AG09309 (cell line): ENCODE measurements at places on chromosomes 11 and 22.
A peak's percentile ranks its signal among the peaks of the same experiment; 100 is the strongest.

DNA sequence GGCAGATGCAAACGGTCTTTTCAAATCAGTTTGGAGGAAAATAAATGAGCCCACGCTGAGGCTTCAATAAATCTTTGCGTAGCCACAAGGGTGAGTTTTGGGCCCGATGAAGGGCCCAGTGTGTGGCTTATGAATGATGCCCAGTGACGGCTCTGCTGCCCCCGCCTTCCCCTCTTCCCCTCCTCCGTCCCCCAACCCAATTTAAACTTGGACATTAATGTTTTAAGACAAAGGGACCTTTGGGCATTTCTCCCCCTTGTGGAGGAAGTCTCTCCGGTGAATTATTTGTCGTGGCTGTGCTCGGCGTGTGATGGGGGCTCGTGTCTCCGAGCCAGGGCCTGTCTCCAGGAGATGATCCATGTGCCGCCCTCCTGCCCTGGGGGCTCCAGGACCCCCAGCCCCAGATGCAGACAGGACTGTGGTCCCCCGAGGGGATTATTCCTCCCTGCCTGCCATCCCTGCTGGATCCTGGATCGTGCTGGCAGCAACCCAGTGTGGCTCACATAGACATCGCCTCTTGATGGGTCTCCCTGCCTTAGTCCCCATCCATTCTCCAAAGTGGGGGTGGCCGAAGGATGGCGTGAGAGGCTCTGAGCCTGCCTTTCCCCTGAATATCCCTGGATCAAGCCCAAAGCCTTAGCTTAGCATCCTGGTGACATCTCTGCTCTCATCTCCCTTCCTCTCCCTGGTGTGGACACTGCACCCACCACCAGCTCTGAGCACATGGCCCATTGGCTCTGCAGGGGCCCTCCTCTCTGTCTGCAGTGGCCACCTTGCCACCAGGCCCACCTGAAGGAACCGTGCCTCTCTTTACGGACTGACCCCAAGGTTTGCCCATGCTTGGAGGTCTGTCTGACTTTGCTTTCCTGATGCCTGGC lies 56.4 kb downstream of the SMIM38 start:
- DNase-seq = no peak

DNA sequence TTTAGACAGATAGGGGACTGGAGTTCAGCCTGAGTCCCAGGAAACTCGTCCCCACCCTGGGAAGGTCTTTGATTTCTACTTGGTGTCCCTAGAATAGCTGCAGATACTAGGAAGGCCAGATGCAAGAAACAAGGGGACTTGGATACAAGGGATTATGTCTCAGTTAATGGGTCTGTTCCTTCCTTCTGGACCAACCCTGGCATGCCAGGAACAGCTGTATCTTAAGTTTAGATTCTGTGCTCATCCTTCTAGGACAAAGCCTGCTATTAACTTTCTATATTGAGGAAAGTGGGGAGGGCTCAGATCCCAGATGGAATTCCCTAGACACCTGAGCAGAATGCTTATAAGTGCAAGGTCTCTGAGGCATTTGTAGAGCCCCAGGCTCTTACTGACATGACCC lies 3.9 kb upstream of the OR52M1 start:
- DNase-seq = no peak

DNA sequence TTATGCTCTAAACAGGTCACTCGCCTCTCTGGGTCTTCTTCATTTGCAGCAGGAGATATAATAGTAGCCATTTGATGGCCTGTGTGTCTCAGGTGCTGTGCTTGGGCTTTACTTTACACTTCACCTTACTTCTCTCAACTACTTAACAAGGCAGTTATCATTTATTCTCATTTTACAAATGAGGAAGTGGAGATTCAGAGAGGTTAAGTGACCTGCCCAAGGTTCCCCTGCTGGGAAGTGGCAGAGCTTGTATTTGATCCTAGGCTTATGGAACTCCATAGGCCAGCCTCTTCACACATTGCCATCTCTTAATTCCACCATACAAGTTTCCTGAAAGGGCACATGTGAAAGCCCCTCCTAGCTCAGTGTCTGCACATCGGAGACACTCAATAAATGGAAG lies 30.4 kb downstream of the FAM181B start:
- DNase-seq = no peak

GRCh38 chr11:63937713-63938478 lies 906 bp upstream of the NAA40 start:
- no peak for DNase-seq

DNA sequence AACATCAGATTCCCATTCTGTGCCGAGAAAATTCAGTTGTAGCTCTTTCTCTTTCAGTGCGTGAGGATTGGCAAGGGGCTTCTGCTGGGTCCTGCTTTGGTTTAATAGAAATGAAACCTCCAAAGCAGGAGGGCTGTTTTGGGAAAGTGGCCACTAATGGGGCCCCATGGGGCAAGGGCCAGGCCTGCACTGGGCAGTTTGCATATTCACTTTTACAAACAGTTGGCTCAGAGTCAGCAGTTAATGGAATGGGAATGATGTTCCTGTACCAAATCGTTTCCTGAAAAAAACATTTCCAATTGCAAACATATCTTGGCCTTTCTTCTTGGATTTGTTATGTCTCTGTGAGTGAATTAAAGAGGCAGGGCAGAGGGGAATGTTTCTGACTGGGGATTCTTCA lies 92.1 kb downstream of the PARVA start:
- DNase-seq = no peak

GRCh38 chr11:72662036-72662435 lies 12.2 kb downstream of the PDE2A start:
- no peak for DNase-seq

- DNase-seq = no peak
Observed at GRCh38 chr11:45922425-45923082, at the start of gene LARGE2. TSS of gene LARGE2 (plus strand) at chr11:45922656. CDS start at chr11:45922883, 227 bp downstream.

DNA sequence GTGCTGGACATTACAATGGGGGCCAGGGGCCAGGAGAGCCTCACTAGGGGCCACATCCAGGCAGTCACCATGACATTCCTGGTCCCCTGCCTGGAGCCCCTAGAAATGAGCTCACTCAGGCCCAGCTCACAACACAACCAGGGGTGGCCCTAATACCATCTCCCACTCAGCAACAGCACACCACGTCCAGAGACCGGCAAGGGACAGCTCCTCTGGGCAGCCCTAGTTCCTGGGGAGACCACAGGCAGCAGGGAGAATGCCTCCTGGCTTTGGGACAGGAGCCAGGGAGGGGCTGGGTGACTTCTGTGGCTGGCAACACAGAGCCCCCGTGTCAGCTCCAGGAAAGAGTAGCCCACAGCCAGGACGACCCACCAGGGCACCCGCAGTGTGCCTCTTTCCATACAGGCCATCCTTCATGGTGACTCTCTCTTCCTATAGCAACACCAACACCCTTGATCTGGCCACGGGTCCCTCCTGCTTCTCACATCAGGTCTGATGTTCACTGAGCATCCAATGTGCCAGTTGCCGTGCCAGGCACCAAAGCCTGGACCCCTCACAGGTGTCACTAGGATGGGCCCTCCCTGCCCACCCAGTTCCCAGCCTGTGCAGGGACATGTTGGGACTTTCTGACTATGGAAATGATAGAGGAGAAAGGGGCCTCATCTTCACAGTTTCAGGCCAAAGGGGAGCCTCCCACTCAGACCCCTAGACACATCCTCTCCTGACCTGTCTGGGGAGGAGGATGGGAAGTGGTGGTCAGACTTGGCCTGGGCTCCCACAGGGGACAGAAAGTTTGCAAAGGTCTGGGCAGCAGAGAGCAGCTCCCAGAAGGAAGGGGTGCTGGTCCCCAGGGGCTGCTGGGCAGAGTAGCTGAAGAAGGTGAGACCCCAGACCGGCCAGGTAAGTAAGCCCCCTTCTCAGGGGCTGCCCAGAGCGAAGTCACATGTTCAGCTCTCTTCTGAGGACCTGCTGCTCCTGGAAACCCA lies 43.2 kb downstream of the IGLL5 start:
- no peak for DNase-seq

GRCh38 chr11:70912226-70912840 lies 340.0 kb downstream of the SHANK2 start:
- DNase-seq = no peak

GRCh38 chr11:133531458-133531857 lies 843 bp downstream of the OPCML start:
- DNase-seq = no peak

DNA sequence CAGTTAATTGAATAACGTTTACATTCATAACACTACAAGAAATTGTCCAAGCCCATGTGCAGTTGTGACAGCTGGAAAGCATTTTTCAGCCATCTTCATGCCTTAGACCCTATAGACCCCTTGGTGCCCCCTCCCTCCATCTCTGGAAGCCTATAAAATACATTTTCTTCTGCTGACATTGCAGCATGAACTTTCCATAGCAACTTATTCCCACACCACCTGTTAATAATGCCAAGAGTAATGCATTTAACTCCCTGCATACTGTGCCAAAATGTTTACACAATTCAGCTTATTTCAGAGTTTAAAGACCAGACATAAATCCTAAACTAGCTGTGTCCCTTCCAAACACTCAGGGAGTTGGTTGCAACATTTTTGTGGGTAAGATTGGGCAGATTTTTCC lies 143.0 kb upstream of the ARHGAP20 start:
- DNase-seq = peak; percentile 24

- peak; percentile 21 for DNase-seq
Observed at GRCh38 chr22:19730655-19731360, 7.5 kb downstream of the GP1BB start.

- no peak for DNase-seq
Observed at GRCh38 chr11:67500484-67500821, 4.7 kb downstream of the PITPNM1 start.

DNA sequence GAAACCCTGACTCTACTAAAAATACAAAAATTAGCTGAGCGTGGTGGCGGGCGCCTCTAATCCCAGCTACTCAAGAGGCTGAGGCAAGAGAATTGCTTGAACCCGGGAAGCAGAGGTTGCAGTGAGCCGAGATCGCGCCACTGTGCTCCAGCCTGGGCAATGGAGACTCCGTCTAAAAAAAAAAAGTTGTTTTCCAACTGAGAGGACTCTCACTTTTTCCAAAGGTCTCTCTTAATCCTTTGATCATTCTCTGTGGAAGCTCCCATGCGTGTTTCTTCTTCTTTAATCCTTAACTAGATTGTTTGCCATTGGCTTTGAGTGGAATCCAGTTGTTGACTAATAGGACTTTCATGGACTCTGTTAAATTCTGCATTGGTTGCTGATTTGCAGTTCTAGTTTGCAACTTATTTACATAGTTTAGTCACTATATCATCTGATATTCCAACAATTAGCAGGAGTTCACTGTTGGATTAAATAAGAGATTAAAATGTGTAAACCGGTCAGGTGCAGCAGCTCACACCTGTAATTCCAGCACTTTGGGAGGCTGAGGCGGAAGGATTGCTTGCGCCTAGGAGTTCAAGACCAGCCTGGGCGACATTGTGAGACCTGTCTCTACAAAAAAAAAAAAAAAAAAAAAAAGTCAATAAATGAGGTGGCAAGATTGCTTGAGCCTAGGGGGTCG lies 79.7 kb downstream of the C22orf31 start:
- DNase-seq = no peak

DNA sequence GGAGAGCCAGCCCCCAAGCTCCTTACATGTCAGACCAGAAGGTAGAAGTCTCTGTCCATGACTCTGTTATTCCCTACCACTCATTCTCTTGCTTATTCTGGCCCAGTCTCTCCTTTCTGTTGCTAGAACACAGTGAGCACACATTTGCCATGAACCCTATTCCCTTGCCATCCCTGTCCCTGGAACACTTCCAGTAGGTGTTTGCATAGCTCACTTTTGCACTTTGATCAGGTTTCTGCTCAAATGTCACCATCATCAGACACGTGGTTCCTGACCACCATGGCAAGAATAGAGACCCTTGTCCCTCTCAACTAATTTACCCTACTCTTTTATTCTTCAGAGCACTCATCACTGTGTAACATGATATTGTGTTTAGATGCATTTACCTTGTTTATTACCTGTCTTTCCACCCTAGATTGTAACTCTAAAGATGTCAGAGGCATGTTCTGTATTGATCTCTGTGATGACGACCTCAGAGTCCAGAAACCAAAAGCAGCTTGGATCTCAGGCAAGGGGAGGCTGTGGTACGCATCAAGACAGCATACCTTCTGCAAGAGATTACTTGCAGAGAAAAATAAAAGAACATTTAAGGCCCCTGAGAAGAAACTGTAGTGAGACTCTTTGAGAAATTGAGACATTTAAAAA lies 606.4 kb downstream of the OPCML start:
- DNase-seq = no peak

DNA sequence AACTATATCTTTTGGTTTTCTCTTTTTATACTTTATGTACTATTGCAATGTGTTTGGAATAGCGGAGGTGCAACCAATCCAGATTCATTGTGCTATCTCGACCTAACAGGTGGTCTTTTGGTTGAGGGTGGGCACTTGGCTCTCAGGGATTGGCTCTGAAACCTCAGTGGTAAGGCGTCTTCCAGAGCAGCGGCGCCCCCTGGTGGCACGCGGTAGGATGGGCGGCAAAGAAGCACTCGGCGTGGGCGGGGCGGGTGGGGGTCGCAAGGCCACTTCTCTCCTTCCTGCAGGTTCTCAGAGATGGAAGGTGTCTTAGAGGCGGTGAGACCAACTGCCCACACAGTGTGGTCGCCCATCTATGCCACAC lies 19.2 kb upstream of the PLET1 start:
- no peak for DNase-seq

GRCh38 chr11:30131535-30131934 lies 99.3 kb upstream of the FSHB start:
- DNase-seq = no peak

DNA sequence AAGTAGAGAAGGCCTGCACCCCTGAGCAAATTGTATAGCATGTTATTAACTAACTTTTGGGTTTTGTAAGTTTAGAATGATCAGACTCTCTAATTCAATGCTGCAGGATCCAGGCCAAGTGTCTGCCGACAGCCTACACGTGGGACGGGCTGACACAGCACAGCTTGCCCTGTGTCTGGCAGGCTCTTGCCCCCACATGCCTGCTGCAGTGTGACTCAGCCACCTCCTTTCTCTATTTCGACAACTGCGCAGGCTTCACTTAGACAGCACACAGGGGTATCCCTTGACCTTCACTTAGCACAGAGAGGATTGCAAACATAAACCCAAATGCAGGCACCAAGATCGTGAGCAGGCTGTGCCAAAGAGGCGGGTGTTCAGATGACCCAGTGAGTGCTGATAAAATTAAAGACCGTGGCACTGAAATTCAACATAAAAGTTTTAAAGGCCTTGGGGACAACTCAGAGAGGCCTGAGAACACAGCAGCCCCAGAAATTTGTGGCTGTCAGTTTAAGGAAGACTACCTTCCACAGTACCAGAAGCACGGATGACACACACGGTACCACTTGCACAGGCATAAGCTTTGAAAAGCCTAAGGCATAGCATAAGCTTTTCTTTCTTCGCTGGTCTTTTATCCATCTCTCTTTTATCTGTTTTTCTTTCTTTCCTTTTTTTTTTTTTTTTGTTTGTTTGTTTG lies 37.8 kb downstream of the SCN3B start:
- peak; percentile 48 for DNase-seq

- no peak for DNase-seq
Observed at GRCh38 chr11:68255526-68255925, 16.2 kb downstream of the C11orf24 start.

DNA sequence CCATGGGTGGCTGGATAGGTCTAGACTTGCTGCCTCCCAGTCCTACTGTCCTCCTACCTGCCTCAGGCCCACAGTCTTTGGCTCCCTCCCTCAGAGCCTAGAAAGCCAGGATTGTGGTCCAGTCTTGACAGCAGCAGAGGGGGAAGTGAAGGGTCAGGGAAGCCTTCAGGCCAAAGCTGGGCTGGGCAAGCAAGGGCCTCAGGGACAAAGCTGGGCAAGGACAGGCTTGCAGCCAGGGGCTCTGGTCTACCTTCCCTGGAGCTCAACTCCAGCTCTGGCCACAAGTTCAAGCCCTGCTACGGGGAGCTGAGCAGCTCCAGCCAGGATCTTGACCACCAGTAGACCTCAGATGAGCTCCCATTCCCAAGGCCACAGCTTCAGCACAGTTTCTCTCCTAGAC lies 14.9 kb downstream of the LMO1 start:
- no peak for DNase-seq
